Psoas muscle (tissue), 8 donors: ENCODE measurements at places on chromosomes 2 and 18. TPM values are rescaled to one million over a fixed set of nuclear protein-coding genes. Genes with fewer than 3 reads are reported as not detected.

GRCh38 chr18:23828426-23828825, 139.2 kb downstream of the LAMA3 start:
- no peak for DNase-seq

DNA sequence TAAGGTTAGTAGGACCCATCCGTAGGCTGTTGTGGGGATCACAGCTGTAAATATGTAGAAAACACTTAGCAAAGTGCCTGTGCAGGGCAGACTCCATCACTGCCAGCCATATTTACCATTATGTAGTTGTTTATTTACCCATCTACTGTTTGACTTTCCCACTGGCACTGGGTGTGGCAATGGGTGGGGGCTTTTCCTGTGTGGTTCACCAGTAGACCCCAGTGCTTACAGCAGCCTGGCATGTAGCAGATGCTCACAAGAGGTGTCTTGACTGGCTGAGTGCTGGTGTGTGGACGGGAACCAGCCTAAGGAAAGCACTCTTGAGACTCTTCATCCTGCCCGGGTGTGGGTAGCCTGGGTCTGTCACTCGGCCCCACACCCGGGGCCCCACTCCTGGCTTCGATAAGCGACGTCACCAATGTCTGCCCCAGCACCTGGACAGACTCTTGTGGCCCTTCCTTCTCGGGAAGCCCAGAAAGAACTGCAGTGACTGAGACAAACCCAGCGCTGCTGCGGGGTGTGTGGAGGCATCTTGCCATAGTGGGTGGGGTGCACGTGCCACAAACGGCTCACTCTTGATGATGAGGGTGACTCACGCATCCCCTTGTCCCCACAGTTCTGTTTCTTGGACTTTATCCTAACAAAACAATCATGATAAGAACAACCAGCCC, 78.3 kb downstream of the HDAC4 start:
- DNase-seq = no peak

DNA sequence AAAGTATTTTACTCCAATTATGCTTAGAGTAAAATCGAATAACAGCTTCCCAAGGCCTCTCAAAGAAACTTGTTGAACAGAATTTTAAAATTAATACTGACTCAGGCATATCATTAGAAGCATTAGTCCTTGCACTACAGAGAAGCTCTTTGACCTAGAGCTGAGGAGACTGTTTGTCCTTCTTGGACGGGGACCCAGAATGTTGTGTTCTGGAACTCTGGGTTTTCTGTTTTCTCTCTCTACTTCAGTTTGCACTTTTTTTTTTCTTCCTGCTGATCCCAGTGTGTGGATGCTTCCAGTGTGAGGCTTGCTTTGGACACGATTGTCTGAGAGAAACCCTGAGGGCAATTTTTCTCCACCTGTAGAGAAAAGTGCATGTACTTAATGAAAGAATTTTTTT, 847.6 kb downstream of the SOCS6 start:
- no peak for DNase-seq

DNA sequence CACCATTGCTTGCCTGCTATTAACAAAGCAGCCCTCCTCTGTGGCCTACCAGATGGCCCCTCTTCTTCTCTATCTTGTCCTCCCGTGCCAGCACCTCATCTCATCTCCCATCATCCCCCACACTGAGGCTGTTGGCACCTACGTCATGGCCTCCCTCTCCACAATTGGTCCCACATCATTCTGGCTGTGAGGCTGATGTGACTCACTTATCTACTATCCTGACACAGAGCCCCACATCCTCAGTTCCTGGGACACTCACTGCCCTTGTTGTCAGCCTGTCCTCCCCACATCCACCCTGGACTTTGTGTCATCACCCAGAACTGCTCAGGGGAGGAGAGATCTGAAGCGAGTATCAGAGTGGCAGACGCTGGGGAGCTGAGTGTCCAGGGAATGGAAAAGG, 102.9 kb downstream of the MRO start:
- no peak for DNase-seq

- no peak for DNase-seq
These were observed 198.4 kb downstream of the AFF3 start for GRCh38 chr2:99944019-99944418.

DNA sequence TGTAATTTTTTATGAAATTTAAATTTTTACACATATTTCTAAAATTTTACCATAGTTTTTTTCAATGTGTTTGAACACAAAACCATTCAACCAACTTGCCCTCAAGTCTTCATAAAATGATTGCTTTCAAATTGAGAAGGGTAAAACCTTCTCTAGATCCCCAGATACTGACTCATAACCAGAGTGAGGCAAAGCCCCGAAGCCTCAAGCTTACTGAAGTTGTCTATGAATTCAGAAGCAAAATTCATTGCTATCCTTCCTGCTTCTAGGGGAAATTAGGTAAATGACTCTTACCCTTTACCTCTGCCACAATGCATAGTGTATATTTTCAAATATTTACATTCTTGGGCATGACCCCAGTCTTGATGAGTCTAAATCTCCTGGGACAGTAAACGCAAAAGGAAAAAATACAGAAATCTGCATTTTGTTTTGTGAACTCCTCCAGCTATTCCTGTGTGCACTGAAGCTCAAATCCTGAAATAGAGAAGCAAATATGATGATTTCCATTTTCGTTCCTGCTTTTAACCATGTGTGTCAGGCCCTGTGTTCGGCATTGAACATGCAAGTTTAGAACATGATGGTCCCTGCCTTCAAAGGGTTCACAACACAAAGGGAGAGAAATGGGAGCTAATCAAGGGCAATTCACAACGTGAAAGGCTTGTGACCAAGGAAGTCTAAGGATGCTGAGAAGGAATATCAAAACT, 246.3 kb downstream of the SUCLG1 start:
- DNase-seq = no peak

DNA sequence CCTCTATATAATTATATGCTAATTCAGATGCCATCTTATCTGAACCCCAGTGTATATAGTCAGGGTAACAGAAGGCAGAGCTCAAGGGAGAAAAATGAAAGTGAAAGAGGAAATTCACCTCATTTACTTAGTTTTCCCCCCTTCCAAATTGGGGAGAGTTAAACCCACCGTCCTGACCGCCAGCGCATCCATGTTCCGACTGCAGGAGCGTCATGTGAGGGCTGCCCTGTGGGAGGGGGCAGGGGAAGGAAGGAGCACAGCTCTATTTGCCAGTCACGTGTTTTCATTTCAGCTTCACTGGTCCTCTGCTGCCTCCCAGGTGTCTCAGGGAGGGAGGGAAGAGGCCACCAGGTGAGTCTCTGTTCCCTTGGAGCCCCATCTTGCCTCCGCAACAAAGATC, 13.2 kb downstream of the CNNM4 start:
- no peak for DNase-seq

- DNase-seq = no peak
These were observed 39.2 kb downstream of the SCN1A start for GRCh38 chr2:166088634-166089033.

DNA sequence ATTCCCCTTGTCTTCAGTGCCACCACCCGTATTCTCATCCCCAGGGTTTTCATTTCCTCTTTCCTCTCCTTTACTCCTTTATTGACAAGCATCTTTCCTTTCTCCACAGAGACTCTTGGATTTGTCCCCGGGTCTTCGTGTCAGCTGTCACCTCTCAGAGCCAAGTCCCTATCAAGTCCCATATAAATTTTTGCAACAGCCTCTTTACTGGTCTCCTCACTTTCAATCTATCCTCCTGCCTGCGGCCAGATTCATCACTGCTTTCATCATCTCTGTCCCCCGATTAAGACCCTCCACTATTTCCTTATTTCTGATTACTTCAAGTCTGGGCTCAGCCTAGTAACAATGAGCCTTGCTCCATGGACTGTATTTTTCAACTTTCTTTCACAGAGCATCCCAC, 113.8 kb downstream of the CTAGE1 start:
- no peak for DNase-seq

GRCh38 chr18:11324956-11325882, 175.8 kb upstream of the PIEZO2 start:
- no peak for DNase-seq

GRCh38 chr2:20180676-20181648, 44.0 kb downstream of the SDC1 start:
- no peak for DNase-seq

DNA sequence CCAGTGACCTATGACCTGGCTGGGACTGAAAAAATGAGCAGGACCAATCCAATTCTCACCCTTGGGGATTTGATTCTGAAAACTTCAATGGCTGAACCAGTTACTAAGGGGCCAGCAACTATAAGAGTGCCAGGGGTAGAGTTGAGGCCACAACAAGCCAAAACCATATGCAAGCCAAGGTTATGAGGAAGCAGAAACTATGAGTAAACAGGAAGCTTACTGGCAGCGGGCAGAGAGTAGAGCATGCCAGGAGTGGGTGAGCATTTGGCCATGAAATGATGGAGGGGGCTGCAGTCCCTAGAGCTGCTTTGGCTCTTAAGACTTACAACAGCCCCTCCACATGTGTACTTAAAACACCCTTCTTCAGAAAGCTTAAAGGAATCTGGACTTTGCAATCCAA, 82.4 kb downstream of the RBMS1 start:
- DNase-seq = no peak

GRCh38 chr18:76838182-76838581, 15.8 kb downstream of the ZNF236 start:
- no peak for DNase-seq

- no peak for DNase-seq
These were observed 128.7 kb upstream of the CYP26B1 start for GRCh38 chr2:72276356-72276755.

GRCh38 chr2:26274058-26274613, 29.4 kb downstream of the HADHB start:
- DNase-seq = peak; percentile 31

GRCh38 chr2:147698166-147698565, 146.7 kb upstream of the ACVR2A start:
- no peak for DNase-seq

- DNase-seq = no peak
These were observed 212.6 kb downstream of the ACKR3 start for GRCh38 chr2:236781933-236782816.

GALNT5 gene
- polyA plus RNA-seq = not detected

SERPINB13 gene
- not detected for polyA plus RNA-seq

TCF7L1 gene
- 2.1 TPM for polyA plus RNA-seq

UGP2 gene
- 520 TPM for polyA plus RNA-seq

FEV gene
- polyA plus RNA-seq = not detected

FBLN7 gene
- 0.18 TPM for polyA plus RNA-seq

CLIP4 gene
- polyA plus RNA-seq = 89.2 TPM

IL36G gene
- polyA plus RNA-seq = not detected

LCT gene
- polyA plus RNA-seq = not detected

ZSWIM2 gene
- not detected for polyA plus RNA-seq
